Pulmonary artery endothelial cell (primary cell): ENCODE measurements at places on chromosomes 2 and 18. TPM values are rescaled to one million over a fixed set of nuclear protein-coding genes. Genes with fewer than 3 reads are reported as not detected.

The TANC1 gene
- 55.0 and 78.7 TPM in 2 replicates for total RNA-seq

The LYPD6B gene
- not detected in 2 replicates for total RNA-seq

The CD302 gene
- 7.5 and 11.6 TPM in 2 replicates for total RNA-seq

The DSG1 gene
- not detected in 2 replicates for total RNA-seq

The CARF gene
- total RNA-seq: 1.8 and 2.4 TPM in 2 replicates

The RTP5 gene
- not detected in 2 replicates for total RNA-seq

The SERPINE2 gene
- total RNA-seq: 10.7 and 12.9 TPM in 2 replicates

The GPR17 gene
- total RNA-seq: not detected in 2 replicates

The UPP2 gene
- not detected in 2 replicates for total RNA-seq

The TSGA10 gene
- total RNA-seq: 1.3 and 2.4 TPM in 2 replicates

The C2orf78 gene
- not detected in 2 replicates for total RNA-seq

The EFR3B gene
- 0.28 and 0.40 TPM in 2 replicates for total RNA-seq

The RPE gene
- total RNA-seq: 89.9 and 123 TPM in 2 replicates

The SLC5A6 gene
- total RNA-seq: 20.4 and 48.9 TPM in 2 replicates

The C2orf81 gene
- total RNA-seq: 0.13 and 0.28 TPM in 2 replicates

The LRP2 gene
- under 0.01 and 0.11 TPM in 2 replicates for total RNA-seq

The KIF5C gene
- total RNA-seq: under 0.01 and 0.18 TPM in 2 replicates

The TIGD1 gene
- total RNA-seq: 1.8 and 2.5 TPM in 2 replicates

The GALNT1 gene
- 261 and 293 TPM in 2 replicates for total RNA-seq

The IL36G gene
- total RNA-seq: not detected in 2 replicates

The KRTCAP3 gene
- not detected in 2 replicates for total RNA-seq
